AG08396 (cell line): ENCODE measurements at places on chromosomes 16 and 17.

DNA sequence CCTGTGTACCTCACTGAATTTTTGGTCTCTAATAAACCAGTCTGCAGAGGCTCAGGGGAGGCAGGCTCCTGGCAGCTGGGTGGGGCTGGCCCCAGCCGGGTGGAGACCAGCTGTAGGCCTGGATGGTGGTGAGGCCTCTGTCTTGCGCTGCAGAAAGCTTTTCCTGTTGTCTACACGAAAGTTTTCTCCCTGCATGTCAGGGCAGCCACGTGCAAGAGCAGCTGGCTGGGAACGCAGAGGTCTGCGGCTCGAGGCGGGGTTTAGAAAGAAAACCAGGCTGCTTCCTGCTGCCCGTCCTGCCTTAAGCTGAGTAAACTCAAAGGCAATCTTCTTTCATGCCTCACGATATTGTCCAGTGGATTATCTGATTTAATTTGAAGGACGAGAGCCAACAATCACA, 2.4 kb downstream of the SERPINF1 start:
- peak; percentile 70 for DNase-seq

DNA sequence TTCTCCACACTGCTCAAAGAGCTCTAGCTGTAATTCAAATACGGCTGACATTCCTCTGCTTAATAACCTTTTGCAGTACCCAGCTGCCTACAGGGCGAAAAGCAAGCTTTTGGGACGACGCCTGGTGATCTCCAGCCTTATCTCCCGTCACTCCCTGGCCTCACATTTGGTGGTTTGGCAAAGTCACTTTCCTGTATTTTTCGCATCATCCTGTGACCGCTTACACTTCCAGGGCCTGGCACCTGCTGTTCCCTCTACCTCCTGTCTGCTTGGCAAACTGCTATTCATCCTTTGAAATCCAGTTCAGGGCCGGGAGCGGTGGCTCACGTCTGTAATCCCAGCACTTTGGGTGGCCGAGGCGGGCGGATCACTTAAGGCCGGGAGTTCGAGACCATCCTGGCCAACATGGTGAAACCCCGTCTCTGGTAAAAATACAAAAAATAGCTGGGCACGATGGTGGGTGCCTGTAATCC, 2.7 kb upstream of the BHLHA9 start:
- DNase-seq: no peak

- DNase-seq: no peak
Measured at GRCh38 chr16:71623597-71623996, 2.4 kb upstream of the MARVELD3 start.

DNA sequence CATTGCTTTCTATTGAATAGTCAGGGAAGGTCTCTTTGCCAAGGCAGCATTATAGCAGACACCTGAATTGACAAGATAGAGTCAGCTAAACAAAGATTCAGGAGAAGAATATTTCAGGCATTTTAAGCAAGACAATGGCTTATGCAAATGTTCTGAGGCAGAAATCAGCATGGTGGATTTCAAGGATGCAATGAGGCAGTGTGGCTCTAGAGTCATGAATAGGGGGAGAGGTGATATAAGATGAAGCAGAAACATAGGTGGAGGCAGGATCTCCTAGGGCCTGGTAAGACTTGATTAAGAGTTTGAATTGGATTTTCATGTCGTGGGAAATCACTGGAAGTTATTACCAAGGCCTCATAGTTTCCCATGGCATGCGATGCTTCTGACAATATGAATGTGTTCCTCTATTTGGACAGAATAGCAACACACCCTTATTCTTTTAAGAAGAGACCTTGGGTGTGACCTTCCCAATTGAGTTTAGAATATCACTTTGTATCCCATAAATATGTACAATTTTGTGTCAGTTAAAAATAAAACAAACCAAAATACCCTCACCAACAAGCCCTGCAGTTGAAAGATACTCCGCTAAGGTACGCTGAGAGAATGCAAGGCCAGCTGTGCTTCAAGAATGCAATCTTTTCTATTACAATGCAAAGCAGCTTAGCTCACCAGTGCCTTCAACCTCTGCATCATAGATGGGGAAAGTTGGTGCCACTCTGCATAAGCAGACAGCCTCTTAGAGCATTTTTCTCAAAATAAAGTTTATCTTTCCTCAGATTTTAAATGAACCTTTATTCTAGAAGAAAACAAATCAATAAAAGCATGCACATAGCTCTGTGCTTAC, 139.6 kb upstream of the SALL1 start:
- no peak for DNase-seq

DNA sequence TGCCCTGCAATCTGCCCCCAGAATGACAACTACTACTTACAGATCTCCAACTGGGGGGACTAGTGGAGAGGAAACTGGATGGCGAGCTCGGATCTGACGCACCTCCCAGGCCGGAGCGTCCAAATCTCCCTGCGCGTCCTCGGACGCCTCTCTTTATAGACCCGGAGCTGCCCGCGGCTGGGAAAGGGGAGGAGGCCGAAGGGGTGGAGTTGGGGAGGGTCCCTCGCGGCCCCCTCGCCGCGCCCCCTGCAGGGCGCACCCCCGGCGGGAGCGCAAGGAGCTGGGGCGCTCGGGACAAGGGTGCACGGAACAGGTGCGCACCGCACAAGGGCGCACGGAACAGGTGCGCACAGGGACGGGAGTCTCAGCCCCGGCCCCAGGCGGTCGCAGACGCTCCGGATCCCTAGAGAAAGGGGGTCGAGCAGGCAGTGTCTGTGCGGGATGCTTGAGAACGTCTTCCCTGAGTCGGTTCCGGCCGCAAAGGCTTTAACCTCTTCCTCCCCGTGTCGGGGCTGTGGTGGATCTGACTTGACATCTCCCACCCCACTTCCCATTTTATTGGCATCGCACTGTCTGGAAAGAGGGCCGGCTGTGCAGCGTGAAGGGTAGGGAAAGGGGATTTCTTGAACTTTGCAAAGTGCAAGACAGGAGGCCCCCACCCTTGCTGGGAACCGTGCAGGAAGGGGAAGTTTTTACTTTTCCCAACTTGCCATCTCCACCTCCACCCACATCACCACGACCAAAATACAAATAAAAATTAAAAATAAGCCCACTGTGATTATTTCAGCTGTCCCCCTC, at the start of gene MYH11:
Gene MYH11 (minus strand): TSS at position 128 of the 798 bp plus-strand sequence. CDS start 18,776 bp downstream, outside the sequence.
- DNase-seq: no peak

DNA sequence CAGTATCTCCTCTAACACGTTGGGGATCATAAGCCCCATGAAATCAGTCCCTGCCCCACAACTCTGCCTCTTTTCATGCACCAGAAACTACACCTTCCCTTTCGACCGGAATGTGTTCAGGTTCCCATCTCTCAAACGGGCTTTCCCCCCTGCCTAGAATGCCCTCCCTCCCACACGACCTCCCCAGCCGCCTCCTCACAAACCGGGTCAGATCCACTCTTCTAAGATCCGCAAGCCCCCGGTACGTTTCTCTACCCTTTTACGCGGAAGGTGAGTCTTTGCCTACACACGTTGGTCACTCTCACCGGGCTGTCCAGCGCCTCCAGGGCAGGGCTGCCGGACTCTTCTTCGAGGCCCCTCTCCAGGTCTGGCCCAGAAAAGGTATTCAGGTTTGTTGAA, 708 bp downstream of the DHX33 start:
- DNase-seq: peak; percentile 20

GRCh38 chr16:7501868-7502267, 169.2 kb downstream of the RBFOX1 start:
- no peak for DNase-seq

DNA sequence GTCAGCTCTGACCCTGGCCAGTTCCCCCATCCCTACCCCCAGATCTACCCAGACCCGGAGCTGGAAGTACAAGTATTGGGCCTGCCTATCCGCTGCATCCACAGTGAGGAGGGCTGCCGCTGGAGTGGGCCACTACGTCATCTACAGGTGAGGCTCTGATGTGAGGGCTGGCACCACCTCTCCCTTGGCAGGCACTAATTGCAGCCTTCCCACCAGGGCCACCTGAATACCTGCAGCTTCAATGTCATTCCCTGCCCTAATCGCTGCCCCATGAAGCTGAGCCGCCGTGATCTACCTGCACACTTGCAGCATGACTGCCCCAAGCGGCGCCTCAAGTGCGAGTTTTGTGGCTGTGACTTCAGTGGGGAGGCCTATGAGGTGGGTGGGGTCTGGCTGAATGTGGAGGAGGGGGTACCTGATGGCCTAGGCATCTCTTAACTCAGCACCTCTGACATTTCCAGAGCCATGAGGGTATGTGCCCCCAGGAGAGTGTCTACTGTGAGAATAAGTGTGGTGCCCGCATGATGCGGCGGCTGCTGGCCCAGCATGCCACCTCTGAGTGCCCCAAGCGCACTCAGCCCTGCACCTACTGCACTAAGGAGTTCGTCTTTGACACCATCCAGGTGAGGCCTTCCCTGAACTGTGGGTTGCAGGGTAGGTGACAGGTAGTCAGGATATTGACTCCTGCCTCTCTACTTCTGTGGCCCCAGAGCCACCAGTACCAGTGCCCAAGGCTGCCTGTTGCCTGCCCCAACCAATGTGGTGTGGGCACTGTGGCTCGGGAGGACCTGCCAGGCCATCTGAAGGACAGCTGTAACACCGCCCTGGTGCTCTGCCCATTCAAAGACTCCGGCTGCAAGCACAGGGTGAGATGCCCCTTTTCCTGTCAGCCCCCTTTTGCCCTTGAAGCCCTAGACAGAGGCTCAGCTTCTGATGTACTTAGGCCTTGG, 4.3 kb downstream of the TRAF4 start:
- DNase-seq: no peak

DNA sequence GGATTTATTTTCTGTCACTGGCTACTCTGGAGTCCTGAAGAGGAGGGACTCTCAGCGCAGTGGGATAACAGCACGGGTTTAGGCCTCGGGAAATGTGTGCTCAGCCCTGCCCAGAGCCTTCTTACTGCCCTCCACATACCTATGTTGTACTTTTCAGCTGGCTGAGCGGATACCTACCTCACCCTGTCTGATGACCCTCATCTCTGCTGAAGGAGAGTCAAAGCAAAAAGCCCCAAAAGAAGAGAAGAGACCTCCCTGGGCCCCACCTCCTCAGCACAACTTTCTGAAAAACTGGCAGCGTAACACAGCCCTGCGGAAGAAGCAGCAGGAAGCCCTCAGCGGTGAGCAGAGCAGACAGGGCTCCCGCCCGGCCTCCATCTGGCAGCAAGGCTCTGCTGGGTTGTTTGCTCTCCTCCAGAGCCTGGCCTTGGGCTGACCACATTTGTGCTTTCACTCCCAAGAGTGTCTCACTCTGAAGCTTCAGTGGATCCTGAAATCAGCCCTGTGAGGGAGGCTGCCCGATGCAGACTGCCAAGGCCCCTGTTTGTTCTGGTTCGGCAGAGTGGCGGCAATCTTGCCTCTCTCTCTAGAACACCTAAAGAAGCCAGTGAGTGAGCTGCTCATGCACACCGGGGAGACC, 10.3 kb downstream of the MYCBPAP start:
- DNase-seq: no peak
